Activated CD4-positive, alpha-beta memory T cell treated with anti-CD3 and anti-CD28 coated beads, Interleukin-2, amount 10 ng/mL, durations not matched to agents 7 days and 5 days (primary cell): ENCODE measurements at places on chromosomes 1 and 21. TPM values are rescaled to one million over a fixed set of nuclear protein-coding genes. Genes with fewer than 3 reads are reported as not detected.

PCP4 gene
- not detected for total RNA-seq

FAM3B gene
- total RNA-seq: not detected

SIK1 gene
- total RNA-seq: 4.6 TPM

SERPINC1 gene
- 0.23 TPM for total RNA-seq

C1orf87 gene
- total RNA-seq: not detected

GPR89A gene
- total RNA-seq: 31.9 TPM

CR1L gene
- total RNA-seq: not detected

SPATA46 gene
- total RNA-seq: not detected

PTGER3 gene
- total RNA-seq: not detected

KCNA2 gene
- 6.6 TPM for total RNA-seq

MCOLN2 gene
- total RNA-seq: 28.2 TPM

CD52 gene
- total RNA-seq: 1,572 TPM

RIPPLY3 gene
- not detected for total RNA-seq

CBS gene
- 60.4 TPM for total RNA-seq

DPT gene
- not detected for total RNA-seq

ADCY10 gene
- 0.05 TPM for total RNA-seq

CFHR4 gene
- not detected for total RNA-seq

GREM2 gene
- 1.4 TPM for total RNA-seq

OR10Z1 gene
- total RNA-seq: not detected

C1orf53 gene
- 0.55 TPM for total RNA-seq

LPAR3 gene
- 1.7 TPM for total RNA-seq

TMEM61 gene
- not detected for total RNA-seq

TDRD5 gene
- not detected for total RNA-seq

DMBX1 gene
- 0.38 TPM for total RNA-seq

PROX1 gene
- not detected for total RNA-seq
